ENCODE measurements at places on chromosomes 5 and 9.
A peak's percentile ranks its signal among the peaks of the same experiment; 100 is the strongest.

DNA sequence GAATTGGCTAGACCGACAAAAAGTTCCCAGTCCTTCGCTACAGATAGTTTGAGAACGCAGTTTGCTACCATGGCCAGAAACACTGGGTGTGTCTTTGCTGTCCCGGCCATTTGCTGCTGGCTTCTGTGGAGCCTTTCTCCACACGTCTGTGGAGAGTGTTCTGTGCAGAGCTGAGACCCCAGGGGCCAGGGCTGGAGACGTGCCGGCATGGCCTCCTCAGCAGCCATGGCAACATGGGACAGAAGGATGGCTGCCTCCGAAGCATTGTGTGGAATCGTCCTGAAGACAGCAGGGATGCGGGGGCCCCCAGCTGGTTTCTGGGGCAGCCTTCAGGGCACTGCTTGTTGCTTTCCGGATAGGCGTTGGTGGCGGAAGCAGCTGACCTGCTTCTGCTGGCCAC, 142.8 kb downstream of the GADD45G start:
- no peak for DNase-seq

GRCh38 chr9:14111696-14112095, 202.2 kb downstream of the NFIB start:
- DNase-seq, result no peak

DNA sequence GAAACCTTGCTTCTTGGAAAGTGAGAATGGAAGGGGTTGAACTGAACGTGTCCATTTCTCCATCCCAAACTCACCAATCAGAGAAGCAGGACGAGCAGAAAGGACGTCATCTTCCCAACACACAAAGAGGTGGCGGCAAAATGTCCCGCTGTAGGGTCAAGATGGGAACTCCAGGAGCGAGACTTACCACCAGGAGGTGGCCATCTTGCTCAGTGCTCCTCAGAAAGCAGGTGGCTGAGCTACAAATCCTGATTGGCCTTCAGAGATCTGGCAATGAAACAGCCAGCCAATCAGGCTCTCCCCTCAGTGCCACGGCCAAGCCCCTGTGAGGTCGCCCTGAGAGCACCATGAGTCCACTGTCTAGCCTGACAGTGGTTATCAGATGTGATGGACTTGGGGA, 259.0 kb downstream of the NDUFS4 start:
- DNase-seq, result no peak

DNA sequence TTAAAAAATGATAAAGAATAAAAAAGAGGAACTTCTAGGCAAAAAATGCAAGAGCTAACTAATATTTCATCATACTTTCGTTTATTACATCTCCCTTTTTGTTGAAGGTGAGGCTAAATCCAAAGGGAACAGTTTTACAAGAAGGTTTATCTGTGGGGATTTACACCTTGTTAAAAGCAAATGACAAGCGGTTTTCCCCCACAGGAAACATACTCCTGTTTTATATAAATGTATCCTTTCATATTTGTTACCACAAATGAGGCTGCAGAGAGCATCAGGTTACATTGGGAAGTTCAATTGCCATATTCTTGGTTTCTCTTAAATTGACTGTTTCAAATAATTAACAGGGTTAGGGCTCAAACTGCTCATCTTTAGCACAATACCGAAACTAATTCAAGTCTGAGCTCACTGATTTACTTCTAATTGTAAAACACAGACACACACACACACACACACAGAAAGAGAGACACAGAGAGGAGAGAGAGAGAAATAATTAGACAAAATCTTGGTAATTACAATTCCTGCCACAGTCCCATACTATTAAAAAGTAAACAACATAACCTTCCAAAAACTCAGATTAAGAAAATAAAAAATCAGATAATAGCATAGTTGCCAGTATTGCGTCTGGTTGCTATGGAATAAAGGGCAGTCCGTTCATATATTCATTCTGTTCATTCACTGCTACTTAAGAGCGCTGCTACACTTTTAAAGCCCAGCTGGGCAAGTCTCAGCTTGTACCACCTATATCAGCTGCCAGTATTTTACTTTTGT, 17.1 kb downstream of the RFX3 start:
- no peak for DNase-seq

DNA sequence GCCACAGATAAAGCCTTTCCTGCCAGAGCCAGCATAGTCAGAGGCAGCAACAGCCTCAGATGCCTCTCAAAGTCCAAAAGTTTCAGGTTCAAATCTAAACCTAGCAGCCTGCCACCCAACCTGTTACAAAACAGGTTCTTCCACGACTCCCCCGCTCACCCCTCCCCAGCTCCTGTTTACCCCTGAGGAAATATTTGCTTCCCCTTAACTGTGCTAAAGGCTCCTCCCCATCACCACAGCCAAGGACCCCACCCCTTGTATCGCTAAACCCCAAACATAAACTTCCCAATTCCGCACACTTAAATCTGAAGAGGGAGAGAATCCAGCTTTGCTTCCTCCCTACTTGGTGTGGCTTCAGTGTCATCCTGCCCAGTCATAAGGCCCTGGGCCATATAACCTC, 15.4 kb upstream of the VDAC1 start:
- no peak for DNase-seq

GRCh38 chr9:126499911-126500599, 113.7 kb upstream of the LMX1B start:
- no peak for DNase-seq

- DNase-seq, result no peak
These were observed 1448.9 kb upstream of the CDH6 start for GRCh38 chr5:29744618-29745017.

- no peak for DNase-seq
These were observed 27.0 kb downstream of the SUB1 start for GRCh38 chr5:32612134-32612888.

GRCh38 chr9:93620881-93621820, 44.8 kb downstream of the PHF2 start:
- DNase-seq, result no peak

DNA sequence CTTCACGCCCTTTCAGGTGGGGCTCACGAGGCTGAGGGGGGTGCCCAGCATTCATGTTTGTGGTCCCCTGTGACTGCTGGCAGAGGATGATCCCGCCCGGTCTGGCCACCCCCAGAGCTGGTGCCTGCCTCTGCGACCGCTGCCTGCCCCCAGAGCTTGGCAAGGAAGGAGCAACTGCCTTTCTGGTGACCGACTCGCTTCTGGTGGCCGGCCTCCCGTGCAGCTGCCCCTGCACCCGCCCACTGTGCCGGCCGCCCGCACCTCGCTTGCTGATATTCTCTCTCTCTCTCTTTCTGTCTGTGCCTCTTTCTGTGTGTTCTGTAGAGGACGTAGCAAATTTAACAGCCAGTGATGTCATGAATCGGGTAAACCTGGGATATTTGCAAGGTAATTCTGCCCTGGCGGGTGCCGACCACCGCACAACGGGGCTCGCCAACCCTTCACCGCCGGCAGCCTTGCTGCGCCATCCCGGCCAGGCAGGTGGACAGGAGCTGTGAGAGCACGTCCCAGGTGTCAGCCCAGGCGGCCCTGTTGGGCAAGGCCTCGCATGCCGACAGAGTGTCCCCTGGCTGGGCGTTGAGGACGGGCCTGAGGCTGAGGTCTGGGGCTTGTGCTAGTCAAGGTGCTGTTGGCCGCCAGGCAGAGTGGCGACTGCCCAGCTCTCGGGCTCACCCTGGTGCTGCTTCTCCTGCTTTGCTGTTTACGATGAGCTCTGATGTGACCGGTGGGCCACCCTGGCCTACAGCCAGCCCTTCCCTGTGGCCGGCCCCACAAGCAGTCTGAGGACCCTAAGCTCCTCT, 86.0 kb downstream of the KCNT1 start:
- no peak for DNase-seq

- no peak for DNase-seq
These were observed 206.0 kb upstream of the DMRTA1 start for GRCh38 chr9:22240619-22241018.

DNA sequence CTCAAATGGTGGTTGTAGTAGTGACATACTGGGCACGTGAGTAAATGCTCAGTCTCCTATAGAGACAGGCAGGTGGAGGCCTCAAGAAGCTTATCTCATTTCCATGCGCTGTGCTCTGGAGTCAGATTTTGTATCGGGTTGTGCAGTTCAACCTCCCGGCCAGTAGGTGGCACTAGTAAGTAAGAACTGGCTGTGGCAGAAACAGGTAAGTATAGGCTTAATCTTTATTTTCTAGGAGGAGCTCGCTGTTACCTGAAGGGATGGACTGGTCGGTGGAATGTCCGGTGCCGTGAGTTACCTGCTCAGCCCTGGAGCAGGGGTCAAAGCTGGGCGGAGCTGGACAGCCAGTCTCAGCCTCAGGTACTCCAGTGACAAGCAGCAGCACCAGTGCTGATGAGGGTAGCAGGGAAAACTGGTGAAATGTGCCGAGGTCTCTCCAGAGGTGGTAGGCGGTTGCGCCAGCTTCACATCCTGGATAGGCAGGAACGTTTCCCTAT, 880.1 kb upstream of the SEMA6A start:
- peak; percentile 13 for DNase-seq

DNA sequence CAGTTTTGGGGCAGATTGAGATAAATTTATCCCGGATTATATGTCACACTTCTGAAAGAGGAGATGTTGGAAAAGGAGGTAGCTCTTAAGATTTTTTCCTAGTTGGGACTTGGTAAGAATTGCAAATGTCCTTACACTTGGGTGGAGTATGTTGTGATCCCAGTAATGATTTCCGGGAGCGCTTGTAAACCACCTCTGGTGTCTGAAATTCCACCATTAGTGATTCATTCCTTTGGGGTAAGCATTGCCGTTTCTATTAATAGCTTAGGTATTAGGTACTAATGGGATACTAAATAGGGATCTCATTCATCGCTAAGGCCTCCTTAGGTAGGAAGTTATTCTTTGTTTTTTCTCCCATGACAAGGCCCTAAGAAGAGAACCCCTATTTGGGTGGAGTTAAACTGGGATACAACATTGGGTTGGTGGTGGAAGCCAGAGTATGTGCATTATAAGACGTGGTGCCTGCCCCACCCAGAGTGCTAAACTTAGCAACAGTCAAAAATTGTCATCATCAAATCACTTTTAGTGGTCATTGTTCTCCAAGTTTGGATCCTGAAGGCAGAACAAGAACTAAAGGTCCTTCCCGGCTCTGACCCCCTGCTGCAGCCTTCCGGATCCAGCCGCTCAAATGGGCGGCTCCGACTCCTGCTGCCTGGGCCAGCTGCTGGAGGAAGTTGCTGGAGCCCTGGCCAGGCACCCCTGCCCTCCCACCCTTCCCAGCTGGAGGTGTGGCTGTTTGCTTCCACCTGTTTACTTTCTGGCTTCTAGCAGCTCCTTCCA, 31.7 kb upstream of the DAB2IP start:
- DNase-seq, result no peak

- no peak for DNase-seq
These were observed 2.5 kb upstream of the NME5 start for GRCh38 chr5:138141734-138142133.

- DNase-seq, result no peak
These were observed 15.7 kb upstream of the CEP120 start for GRCh38 chr5:123438902-123439301.

- DNase-seq, result no peak
These were observed 70.5 kb downstream of the SMIM23 start for GRCh38 chr5:171855798-171856763.

DNA sequence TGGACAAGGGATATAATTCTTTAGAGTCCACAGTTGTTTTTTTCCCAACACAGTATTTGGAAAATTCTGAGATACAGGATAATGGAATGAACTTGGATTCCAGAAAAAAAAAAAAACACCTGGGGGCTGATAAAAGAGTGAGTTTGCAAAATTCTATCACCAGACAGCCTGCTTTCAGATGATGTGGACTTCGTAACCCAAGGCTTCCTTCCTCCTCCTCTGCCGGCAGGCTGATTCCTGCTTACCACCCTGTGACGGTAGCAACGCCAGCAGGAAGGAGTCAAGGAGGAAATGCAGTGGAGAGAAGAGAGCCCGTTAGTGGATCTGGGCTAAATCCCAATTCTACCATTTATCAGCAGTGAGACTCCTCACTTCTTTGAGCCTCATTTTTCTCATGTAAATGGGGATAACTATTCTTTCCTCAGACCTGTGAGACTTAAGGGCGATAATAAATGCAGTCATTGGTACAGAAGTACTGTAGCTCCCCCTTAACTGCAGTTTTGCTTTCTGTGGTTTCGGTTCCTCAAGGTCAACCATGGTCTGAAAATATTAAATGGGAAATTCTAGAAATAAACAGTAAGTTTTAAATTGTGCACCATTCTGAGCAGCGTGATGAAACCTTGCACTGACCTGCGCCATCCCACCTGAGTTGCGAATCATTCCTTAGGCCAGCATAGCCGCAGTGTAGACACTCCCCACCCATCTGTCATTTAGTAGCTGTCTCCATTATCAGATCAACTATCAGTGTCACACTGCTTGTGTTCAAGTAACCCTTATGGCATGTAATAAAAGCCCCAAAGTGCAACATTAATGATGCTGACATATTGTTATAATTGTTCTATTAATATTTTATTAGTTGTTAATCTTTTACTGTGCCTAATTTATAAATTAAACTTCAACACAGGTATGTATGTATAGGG, 71.4 kb downstream of the DCP2 start:
- no peak for DNase-seq

DNA sequence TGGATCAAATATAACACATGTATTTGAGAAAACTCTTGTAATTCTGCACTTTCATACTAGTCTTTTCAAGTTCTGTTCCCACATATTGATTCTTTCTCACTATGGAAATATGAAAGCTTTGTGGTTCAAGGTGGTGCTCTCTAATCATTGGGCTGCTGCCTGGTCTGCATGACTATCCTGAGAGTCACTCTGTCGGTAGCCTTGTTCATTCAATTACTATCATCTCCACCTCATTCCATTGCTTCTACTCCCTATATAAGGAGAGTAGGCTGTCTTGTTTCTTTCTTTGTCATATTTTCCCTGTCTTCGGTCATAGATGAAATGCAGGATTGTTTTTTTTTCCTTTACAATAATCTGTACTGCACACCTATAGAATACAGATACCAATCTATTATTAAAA, 341.4 kb upstream of the ACTBL2 start:
- DNase-seq, result no peak

DNA sequence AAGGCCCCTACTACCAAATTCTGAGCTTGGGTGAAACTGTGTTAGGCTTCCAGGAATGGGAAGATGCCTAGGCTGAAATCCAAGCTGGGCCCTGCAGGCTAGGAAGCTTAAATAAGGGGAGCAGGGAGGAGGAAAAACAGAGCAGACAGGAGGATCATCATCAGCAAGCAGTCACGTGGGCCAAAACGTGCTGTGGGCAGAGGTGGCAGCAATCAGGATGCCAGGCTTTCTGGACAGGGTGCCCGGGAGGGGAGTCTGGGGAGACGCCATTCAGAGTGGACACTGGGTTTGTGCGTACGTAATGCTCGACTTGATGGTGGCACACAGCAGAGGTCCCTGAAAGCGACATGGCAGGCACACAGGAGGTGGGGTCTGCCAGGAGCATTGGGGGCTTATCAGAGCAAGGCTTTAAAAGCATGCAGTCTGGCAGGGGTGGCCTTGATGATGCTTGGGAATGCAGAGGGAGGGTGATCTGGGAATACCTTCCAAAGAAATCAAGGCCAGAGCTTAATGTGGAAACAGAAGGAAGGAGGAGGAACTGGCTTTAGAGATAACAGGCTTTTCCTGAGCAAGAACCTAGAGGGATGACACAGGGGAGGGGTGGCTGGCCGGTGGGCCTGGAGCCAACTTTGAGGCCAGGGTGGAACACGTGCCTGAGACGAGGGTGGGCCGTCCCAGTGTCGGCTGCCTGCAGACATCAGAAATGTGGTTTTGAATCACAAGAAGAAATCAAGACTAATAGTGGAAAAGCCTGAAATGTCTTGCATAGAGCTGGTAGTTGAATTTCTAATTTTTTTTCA, 212.5 kb downstream of the GADD45G start:
- no peak for DNase-seq

- no peak for DNase-seq
These were observed 7.5 kb downstream of the OR1K1 start for GRCh38 chr9:122807271-122807900.
